CD4-positive, alpha-beta memory T cell (primary cell): ENCODE measurements at places on chromosomes 16 and 17.

DNA sequence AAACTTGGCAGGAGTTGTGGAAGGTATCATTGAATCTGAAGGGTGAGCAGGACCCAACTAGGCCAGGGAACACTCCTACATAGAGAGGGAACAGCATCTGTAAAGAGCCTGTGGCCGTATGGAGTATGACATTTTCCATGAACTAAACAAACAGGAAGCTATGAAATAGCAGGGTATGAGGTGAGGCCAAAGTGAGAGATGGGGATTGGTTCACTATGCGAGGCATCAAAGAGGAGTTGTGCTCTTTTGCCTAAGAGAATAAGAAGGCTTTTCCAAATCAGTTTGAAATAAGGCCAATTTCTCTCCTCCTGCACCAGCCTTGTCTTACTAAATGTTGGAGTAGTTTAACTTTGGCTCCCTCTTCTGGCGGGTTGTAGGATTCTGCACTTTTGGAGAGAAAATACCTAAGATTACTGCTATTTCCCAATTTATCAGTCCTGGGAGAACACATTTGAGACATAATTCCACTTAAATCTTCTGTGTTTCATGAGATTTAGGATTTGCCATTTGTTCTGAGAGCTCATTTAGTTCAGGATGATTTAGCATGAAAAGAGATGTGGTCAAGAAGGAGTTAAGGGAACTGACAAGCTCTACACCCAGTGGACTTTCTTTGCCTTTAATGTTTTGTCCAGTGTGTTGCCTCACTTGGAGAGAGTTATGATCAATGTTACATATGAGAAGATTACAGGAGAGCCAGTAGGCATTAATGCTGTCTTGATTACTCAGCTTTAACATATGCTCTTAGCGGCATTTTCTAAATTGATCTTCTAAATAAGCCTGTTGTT lies 55.4 kb downstream of the TNRC6C start:
- DNase-seq, result peak; percentile 60

- no peak for DNase-seq
Observed at GRCh38 chr17:72388765-72389473, 268.1 kb downstream of the SOX9 start.

DNA sequence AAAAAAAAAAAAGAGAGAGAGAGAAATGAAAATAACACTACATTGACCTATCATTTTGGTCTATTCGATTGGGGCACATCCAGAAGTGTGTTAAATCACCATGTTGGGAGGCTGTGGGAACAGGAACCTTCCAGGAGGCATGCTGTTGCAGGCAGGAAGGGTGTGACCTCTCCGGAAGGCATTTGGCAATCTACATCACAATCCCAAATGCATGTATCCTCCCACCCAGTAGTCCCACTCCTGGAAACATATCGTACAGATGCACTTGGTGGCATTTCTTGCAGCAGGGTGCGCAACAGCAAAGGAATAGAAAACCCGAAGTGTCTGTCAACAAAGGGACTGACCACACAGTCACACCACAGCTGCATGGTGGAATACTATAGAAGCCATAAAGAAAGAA lies 7.9 kb downstream of the PLLP start:
- DNase-seq, result no peak

DNA sequence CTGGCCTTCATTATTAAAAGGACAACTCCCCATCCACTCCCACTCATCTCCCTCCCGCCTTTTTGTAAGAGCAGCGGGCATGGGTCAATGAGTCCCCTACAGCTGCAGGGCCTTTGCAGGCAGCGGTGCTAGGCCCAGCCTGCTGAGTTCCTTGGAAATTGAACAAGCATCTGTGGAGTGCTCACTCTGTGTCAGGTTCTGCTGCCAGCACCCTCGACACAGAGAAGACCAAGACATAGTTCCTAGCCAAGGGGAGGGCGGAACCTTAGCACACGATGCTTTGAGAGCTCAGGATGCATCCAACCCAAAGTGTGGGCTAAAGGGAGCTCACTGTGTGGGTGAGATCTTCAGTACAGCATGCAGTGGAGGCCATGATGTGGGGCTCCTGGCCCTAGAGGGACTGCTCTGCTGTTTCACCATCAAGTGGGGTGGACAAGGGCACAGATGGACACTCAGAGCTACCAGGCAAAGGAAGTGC lies 27.6 kb downstream of the RMI2 start:
- DNase-seq, result no peak

DNA sequence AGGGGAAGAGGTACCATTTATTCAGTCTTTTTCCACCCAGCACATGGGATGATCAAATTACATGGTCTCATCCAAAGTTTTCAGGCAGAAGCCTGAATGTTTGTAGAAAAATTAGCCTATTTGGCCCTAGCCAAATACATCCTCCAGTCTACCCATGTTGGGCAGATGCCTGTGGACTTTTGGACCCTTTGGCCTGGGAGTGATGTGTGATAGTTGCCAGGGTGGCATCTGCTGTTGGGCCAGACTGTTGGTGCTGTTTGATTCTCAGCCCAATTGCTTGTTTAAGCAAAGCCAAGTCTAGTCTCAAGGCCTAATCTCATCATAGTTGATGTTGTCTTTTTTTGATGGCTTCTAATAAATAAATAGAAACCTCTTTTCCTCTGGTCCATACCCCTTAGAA lies 419.0 kb downstream of the CDH13 start:
- DNase-seq, result no peak

- DNase-seq, result peak; percentile 64
Observed at GRCh38 chr16:31177136-31177535, 2.8 kb upstream of the FUS start.

DNA sequence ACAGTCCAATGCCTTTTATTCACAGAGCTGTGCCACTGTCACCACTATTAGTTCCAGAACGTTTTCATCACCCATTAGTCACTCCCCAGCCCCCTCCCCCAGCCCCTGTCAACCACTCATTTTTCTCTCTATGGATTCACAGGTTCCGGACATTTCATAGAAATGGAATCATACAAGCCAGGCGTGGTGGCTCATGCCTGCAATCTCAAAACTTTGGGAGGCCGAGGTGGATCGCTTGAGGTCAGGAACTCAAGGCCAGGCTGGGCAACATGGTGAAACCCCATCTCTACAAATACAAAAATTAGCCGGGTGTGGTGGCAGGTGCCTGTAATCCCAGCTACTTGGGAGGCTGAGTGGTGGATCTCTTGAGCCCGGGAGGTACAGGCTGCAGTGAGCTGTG lies 759 bp upstream of the PAM16 start:
- DNase-seq, result no peak

DNA sequence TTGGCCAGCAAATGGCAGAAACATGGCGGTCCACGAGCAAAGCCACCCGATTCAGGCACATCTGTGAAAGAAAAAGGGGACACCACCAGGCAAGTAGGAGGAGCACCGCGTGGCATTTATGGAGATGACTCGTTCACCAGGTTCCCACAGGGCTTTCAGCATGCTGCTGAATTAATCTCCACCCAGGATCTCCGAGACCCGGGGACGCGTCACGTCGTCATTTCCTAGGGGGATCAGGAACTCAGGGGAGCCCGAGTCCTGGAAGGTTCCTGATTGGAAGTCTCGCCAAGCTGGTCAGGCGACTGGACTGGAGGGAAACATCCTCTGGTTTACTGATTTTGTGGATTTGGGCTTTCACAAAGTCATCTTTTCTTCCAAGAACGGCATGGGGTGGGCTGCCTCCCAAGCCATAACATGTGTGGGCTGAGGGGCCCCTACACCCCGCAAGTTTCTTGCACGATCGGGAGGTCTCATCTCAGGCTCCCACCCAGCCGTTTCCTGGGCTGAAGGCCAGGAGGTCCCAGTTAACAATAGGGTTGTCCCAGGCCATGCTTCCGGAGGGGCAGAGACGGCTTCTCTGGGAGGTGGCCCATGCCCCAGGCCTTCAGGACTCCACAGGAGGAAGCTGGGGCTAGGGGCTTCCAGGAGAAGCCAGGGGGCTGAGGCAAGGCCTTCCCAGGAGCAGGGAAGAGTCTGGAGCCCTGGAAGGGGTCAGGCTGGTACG lies 645 bp downstream of the DNAH17 start:
- no peak for DNase-seq

DNA sequence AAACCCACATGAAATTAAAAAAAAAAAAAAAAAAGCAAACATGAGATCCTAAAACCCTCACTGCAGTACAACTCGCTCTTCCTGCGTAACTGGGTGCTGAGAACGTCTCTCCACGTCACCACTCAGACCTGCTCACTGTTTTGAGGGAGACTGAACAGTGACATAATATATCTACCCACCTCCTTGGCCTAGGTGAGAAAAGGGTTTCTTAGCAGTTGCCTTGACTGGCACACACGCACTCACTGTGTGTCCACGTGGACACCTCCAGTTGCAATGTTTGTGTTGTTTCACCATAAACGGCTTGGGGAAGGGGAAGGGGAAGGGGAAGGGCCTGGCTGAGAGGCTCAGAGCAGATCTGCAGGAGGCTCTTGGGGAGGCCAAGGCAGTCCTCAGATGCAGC lies 32.0 kb downstream of the FANCA start:
- peak; percentile 44 for DNase-seq

DNA sequence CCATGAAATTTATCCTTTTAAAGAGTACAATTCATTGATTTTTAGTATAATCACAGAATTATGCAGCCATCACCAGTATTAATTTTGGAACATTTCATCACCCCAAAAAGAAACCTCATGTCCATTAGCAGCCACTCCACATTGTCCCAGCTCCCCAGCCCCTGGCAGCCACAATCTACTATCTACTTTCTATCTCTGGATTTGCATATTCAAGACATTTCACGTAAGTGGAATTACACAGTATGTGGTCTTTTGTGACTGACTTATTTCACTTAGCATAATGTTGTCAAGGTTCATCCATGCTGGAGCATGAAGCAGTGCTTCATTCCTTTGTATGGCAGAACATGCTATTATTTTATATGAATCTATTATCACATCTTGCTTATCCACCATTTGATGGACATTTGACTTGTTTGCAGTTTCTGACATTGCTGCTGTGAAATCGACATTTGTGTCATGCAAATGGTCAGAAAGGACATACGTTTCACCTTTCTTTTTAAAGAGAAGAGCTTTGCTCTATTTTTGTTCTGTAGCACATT lies 10.7 kb downstream of the METTL9 start:
- no peak for DNase-seq

- DNase-seq, result no peak
Observed at GRCh38 chr17:10135539-10136257, 62.7 kb downstream of the GAS7 start.

DNA sequence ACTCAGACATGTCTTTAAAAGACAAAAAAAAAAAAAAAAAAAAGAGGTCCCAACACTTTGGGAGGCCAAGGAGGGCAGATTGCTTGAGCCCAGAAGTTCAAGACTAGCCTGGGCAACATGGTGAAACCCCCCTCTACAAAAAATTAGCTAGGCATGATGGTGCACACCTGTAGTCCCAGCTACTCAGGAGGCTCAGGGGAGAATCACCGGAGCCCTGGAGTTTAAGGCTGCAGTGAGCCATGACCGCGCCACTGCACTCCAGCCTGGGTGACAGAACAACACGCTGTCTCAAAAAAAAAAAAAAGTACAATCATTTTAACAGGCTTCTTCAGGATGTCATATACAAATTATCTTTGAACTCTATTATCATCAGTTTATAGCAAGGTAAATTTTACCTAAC lies 22.0 kb downstream of the C16orf87 start:
- DNase-seq, result no peak

DNA sequence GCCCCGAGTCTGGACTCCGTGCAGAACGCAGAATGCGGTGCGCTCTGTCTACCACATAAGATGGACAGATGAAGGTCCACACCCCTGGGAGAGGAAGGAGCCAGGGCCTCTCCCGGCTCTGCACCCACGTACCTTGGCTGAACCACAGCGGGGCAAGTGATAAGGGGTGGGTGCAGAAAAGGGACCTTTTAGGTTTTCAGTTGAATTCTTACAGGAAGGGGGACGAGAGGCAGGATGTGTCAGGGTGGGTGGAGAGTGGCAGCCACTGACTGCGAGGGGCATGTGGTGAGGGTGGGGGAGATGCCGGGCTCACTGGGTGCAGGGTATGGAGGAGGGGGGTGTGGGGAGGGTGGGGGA lies 372 bp downstream of the CD300A start:
- peak; percentile 54 for DNase-seq

- DNase-seq, result no peak
Observed at GRCh38 chr17:71057938-71058337, 888.6 kb downstream of the KCNJ2 start.

DNA sequence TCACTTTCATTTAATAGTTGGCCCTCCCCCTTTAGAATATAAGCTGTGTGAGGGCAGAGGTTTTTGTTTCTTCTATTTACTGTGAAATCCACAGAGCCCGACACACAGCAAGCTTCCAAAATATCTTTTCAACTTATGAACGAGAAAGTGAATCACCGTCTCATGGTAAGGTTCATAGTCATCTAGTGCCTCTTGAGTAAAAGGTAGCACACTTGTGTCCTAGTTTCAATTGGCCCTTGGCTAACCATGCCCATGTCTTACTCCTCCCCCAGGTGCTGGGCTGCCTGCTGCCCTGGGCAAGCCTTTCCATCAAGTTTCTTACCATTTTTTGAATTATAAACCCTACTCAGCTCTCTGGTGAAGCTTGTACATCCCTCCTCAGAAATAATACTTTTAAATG lies 12.4 kb upstream of the GP2 start:
- DNase-seq, result no peak

- no peak for DNase-seq
Observed at GRCh38 chr16:80583466-80583865, 42.7 kb downstream of the DYNLRB2 start.

- DNase-seq, result no peak
Observed at GRCh38 chr17:4854111-4854681, 21.1 kb downstream of the MINK1 start.

GRCh38 chr17:74599023-74599399 lies 6.9 kb upstream of the CD300LD start:
- DNase-seq, result no peak

DNA sequence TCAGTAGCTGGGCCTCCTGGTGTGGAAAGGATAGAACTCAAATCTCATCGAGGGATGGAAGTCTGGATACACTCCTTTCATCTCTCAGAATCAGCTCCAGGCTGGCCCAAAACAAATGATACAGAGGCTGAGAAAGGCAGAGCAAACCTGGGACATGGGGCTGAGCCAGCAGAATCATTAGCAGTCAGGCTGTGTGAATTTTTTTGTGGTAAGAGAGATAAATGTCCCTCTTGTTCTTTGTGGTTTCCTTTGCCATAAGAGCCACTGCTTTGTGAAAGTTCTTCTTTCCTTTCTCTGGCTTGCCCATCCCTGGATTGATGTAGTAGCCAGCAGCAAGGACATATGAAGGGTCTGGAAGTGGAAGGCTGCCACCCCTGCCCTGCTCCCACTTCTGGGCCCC lies 146.2 kb downstream of the CDH13 start:
- DNase-seq, result no peak

DNA sequence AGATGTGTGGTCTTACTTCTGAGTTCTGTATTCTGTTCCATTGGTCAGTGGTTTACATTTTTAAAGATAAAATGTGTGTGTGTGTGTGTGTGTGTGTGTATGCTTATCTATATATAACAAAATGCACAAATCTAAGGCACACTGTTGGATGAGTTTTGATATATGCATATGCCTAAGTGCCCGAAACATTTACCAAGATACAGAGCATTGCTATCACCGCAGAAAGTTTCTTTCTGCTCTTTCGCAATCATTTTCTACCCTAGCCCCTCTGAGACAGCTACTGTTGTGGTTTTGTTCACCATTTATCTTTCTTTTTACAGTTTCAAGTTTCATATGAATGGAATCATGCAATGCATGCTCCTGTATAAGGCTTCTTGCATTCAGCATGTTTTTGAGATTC lies 97.0 kb downstream of the MRTFB start:
- DNase-seq, result no peak
